Psoas muscle (tissue), 8 donors: ENCODE measurements at places on chromosomes 5 and 9.

DNA sequence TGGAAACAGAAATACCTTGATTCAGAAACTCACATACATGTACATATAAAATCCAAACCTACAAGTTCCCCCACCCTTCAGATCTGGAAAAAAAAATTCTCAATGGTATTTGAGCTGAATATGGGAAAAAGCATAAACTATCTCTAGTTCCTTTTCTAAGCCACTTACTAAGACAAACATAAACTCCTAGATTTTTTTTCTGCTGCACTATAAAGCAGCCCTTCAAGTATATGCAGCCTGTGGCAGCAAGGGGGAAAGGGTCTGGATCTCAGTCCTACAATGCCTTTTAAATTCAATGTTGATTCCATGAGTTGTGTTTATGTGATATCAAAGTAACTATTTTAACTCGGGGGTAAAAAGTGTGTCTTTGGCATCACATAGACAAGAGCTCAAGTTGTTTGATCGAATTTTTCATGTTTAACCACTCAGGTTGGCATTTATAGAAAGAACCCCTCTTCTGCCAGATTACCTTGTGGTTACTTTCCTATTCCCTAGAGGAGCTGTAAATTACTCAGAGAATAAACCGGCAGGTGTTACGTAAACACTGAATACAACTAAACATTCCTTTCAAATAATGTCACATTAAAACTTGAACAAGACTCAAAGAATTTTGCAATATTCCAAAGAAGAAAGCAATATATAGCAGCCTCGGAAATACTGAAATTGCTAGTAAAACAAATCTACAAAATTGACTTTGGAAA, 91.8 kb upstream of the FER start:
- H3K4me1 ChIP-seq, result no peaks in the 10 kb centered on the region
- no peaks in the 10 kb centered on the region for H3K36me3 ChIP-seq
- no peak for DNase-seq
- H3K27ac ChIP-seq, result no peak overlapping the region

DNA sequence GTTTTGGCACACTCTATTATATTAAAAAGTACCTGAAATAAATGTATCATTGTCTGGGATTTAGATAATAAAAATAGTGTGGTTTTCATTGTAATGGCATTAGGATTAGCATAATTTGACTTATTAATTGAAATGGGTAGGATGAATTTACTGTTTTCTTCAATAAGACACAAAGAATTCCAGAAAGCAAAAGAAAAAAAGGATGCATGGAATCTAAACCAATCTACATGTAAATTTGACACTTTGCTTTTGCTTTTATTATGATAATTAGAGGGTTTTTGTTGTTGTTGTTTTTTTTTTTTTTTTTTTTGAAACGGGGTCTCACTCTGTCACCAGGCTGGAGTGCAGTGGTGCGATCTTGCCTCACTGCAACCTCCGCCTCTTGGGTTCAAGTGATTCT, 304.8 kb upstream of the EFNA5 start:
- no peaks in the 10 kb centered on the region for H3K27me3 ChIP-seq
- H3K4me1 ChIP-seq, result no peaks in the 10 kb centered on the region
- no peak for DNase-seq
- no peak overlapping the region for H3K4me3 ChIP-seq
- H3K36me3 ChIP-seq, result no peaks in the 10 kb centered on the region

- no peaks in the 10 kb centered on the region for H3K36me3 ChIP-seq
- H3K4me3 ChIP-seq, result peak overlapping the region; percentile 49
- peaks cover 5% of the 10 kb centered on the region for H3K27me3 ChIP-seq
- no peak for DNase-seq
- H3K4me1 ChIP-seq, result no peaks in the 10 kb centered on the region
Observed at GRCh38 chr5:176596689-176597416, 13.1 kb downstream of the GPRIN1 start.

DNA sequence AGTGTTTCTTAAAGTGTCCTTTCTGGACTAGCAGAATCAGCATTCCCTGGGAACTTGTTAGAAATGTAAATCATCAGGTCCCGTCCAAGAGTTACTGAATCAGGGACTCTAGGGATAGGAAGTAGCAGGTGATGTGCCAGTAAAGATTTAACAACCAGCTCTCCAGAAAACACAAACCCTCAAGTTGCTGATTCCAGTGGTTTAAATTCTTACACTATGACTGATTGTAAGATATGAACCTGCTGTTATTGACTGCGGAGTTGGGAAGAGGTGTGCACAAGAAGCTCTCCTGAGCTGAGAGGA, 39.1 kb upstream of the BASP1 start:
- H3K27me3 ChIP-seq, result no peaks in the 10 kb centered on the region
- DNase-seq, result no peak
- H3K4me1 ChIP-seq, result no peaks in the 10 kb centered on the region
- no peak overlapping the region for H3K4me3 ChIP-seq
- H3K27ac ChIP-seq, result no peak overlapping the region

DNA sequence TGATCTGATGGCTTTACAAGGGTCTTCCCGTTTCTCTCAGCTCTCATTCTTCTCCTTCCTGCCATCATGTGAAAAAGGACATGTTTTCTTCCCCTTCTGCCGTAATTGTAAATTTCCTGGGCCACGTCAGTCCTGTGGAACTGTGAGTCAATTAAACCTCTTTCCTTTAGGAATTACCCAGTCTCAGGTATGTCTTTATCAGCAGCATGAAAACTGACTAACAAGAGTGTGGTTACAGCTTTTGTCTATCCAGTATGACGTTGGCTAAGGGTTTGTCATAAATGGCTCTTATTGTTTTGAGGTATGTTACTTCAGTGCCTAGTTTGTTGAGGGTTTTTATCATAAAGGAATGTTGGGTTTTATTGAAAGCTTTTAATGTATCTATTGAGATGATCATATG, 501.6 kb downstream of the CAAP1 start:
- DNase-seq, result no peak
- H3K27me3 ChIP-seq, result no peaks in the 10 kb centered on the region
- no peaks in the 10 kb centered on the region for H3K4me1 ChIP-seq

GRCh38 chr5:73728493-73729273, 102.7 kb downstream of the ARHGEF28 start:
- no peaks in the 10 kb centered on the region for H3K4me1 ChIP-seq
- H3K27ac ChIP-seq, result no peak overlapping the region
- H3K36me3 ChIP-seq, result no peaks in the 10 kb centered on the region
- H3K27me3 ChIP-seq, result no peaks in the 10 kb centered on the region

DNA sequence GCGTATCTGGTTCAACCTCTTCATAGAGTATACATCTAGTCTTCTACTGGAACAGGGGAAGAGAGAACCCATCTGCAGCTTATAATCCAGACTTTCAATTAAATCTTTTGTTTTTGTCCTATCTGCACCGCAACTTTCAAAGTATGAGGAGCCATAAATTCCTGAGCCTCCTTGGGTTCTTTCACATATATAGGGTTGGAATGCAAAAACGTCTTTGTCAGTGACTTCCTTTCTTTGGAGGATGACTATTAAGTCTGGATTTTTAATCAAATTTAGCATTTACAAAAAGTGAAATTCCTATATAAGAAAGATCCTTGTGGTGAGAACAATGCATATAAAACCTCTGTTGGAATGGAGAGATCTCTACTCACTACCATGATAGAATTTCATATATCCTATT, 370.8 kb downstream of the TMEM38B start:
- H3K27me3 ChIP-seq, result no peaks in the 10 kb centered on the region
- no peaks in the 10 kb centered on the region for H3K36me3 ChIP-seq

- H3K27me3 ChIP-seq, result no peaks in the 10 kb centered on the region
- H3K36me3 ChIP-seq, result no peaks in the 10 kb centered on the region
- H3K27ac ChIP-seq, result no peak overlapping the region
- no peak for DNase-seq
Observed at GRCh38 chr5:98723061-98723460, 50.4 kb upstream of the RGMB start.

- H3K4me1 ChIP-seq, result peaks cover 5% of the 10 kb centered on the region
- H3K4me3 ChIP-seq, result no peak overlapping the region
- DNase-seq, result no peak
- H3K27me3 ChIP-seq, result no peaks in the 10 kb centered on the region
Observed at GRCh38 chr9:27355166-27355565, 58.2 kb upstream of the EQTN start.

DNA sequence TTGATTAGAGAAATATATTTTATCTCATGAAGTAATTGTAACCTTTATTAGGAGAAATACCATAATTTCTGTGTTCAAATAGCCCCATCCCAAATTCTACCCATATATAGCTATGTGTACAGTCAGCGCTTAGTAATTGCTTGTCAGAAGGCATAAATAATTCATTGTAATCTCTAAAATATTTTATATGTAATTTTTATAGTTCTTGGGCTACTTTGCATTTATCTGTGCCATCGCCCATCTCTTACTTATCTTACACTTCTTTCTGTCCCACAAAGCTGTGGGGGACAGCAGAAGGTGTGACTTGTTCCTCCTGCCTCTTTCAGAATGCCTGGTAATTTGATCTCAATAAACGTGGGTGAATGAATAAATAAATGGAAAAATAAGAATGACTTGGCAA, 5.5 kb downstream of the ADAMTSL1 start:
- DNase-seq, result no peak
- no peaks in the 10 kb centered on the region for H3K4me1 ChIP-seq
- H3K27me3 ChIP-seq, result no peaks in the 10 kb centered on the region
- no peaks in the 10 kb centered on the region for H3K36me3 ChIP-seq
- H3K27ac ChIP-seq, result no peak overlapping the region

DNA sequence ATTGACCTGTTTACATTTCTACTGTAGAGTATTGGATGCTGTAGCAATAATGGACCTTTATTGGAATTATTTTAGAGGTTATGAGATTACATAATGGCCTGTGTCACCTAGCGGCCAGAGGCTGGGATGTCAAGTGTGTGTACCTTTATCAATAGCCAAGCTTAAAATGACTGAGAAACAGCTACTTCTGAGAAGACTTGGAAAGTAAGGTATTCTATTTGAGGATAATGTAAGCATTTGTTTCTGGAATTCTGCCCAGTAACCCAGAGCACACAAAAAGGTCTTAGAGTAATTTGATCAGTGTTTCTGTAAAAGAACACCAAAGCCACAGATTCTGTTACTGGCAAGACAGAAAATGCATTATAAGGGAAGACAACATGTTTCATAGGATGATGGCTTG, 116.8 kb downstream of the MACIR start:
- no peaks in the 10 kb centered on the region for H3K36me3 ChIP-seq
- no peak overlapping the region for H3K27ac ChIP-seq
- DNase-seq, result no peak
- no peaks in the 10 kb centered on the region for H3K27me3 ChIP-seq
- peaks cover 7% of the 10 kb centered on the region for H3K4me1 ChIP-seq
